ENCODE measurements at places on chromosomes 1 and 21.
A peak's percentile ranks its signal among the peaks of the same experiment; 100 is the strongest.

GRCh38 chr1:85581802-85582686, 1.5 kb downstream of the CCN1 start:
- DNase-seq = no peak

GRCh38 chr1:154463512-154463990, 38.5 kb upstream of the TDRD10 start:
- no peak for DNase-seq

DNA sequence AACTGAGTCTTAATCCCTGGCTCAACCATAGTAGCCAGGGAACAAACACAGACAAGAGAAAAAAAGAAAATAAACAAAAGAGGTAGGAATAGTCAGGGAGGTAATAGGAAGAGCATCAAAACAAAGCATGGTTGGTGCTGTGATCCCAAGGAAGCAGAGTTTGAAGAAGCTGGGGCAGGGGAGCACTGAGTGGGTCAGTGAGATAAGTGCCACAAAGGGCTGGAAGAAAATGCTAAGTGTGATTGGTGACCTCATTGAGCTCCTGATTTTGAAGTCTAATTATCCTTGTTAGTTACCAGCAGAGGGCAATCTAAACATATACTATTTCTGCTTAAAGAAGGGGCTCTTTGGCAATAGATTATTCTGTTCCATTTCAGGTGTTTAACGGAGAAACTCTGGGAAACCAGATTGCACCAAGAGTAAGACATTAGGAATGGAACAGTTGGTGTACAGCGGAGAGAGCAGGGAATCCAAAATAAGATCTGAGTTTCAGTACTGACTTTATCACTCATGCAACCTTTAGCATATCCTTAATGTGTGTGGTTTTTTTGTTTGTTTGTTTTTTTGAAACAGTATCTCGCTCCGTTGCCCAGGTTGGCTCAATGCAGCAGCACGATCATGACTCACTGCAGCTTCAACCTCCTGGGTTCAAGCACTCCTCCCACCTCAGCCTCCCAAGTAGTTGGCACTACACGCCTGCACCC, 30.7 kb upstream of the KIAA1614 start:
- peak; percentile 18 for DNase-seq

- no peak for DNase-seq
These were observed 260.1 kb downstream of the C1orf94 start for GRCh38 chr1:34436836-34437235.

GRCh38 chr1:12657060-12657884, 13.4 kb downstream of the AADACL4 start:
- DNase-seq = no peak

DNA sequence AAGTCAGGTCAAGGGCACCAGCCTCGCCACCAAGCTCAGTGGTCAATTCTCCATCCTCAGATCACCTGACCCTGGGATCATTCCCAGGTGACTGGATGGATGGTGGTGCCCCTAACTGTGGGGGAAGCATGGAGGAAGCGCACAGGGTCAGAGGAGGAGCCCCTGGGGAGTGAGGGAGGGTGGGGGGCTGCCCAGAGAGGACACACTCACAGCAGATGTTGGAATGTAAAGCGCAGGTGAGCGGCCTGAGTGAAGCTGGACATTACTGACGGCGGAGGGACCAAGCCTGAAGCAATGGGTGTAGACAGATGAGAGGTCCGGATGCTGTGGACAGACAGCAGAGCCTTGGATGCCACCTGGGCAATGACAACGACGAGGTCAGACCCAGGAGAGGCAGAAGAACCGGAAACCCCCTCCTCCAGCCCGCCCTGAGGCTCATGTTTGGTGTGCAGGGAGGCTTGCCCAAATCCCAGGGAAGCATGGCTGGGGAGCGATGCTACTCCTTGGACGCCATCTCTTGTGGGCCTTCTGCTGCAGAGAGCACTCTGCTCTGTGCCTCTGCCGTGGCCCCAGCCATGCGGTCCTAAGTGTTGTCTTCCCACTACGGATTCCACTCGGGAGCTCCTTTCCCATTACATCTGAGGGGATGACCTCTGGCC, 5.7 kb upstream of the CPLANE2 start:
- DNase-seq = no peak

DNA sequence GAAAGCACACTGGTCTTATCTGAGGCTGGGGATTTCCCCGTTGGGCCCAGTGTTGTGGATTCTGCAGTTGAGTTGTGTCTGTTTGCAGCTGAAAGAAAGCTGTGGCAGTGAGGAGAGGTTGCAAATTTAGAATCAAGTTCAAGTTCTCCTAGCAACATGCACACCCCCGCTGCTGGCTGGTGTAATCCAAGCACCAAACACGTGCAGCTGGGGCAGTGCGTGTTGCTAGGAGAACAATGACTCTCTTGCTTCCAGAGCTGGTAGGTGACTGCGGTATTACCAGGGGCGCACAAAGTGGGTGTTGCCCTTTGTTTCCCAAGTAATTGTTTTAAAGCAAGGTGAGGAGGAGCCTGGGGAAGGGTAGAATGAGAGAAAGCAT, 91.5 kb downstream of the IER5 start:
- peak; percentile 37 for DNase-seq

- DNase-seq = no peak
These were observed 318.2 kb downstream of the NEGR1 start for GRCh38 chr1:71964188-71964587.

DNA sequence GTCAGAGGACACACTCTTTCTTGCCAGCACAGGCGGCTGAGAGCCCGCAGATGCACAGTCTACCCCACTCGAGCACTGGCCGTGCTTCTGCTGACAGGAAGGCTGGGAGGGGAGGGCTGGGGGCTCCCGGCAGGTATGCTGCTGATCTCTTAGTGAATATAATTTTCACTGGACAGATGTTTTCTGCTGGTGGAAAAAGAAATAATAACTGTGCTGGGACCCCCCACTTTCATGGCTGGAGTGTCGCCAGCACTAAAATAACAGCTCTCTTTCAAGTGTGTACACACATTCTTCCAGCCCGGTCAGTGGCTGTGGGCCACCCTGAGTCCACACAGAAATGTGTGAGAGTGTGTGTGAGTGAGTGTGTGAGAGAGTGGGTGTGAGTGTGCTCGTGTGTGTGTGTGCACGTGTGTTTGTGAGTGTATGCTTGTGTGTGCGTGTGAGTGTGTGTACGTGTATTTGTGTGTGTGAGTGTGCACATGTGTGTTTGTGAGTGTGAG, 167.7 kb upstream of the USP24 start:
- no peak for DNase-seq

GRCh38 chr1:204872262-204872881, 1.7 kb downstream of the NFASC start:
- no peak for DNase-seq

DNA sequence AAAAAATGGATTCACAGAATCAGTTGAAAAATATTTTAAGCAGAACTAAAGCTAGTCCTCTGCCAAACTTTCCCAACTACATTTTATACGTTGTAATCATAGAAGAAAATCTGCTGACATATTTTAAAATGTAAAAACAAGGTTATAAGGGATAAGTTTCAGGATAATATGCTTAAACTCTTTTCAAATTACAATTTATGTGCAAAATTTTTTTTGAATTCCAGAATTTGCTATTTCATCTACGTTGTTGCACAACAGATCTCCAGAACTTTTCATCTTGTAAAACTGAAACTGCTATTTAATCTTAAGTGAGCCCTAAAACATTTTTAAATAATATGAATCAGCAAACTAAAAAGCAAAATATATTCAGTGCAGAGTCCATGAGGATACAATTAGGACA, 5.9 kb downstream of the EDEM3 start:
- DNase-seq = no peak

- DNase-seq = no peak
These were observed 223.4 kb upstream of the DUSP10 start for GRCh38 chr1:221965252-221965651.

DNA sequence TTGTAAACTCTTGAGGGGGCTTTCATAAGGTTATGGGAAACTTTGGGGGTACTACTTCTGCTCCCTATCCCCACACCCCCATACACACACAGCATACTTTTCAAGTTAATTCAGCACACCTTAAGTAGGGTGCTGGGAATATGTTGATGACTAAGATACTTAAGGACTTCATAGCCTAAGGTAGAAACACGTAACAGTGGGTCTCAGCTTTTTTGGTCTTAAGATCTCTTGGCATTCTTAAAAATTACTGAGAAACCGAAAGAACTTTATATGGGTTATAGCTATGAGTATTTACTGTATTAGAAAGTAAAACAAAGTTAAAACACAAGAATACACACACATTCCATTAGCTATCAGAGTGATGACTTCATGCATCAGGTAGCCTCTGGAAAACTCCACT, 2.1 kb downstream of the OTUD3 start:
- DNase-seq = no peak

- no peak for DNase-seq
These were observed 52.8 kb upstream of the USP25 start for GRCh38 chr21:15676935-15677334.

GRCh38 chr1:44068442-44068921, 37.2 kb upstream of the SLC6A9 start:
- DNase-seq = no peak

DNA sequence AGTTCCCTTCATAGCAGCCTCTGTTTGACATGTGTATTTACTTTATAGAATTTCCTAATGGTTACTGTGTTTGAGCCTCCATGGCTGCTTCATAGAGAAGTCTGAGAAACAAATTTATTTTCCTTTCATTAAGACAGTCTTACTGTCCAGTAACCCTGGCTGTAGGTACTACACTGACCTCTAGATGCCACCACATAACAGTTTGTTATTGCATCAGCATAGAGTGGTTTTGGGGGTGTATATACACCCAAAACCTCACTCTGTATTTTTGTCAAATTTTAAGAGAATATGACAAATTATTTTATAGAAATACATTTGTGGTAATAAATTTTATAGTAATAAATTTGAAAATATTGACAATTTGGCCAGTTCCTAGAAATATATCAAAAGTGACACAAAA, 57.3 kb downstream of the OBSCN start:
- DNase-seq = no peak

GRCh38 chr1:182784556-182785171, 4.9 kb upstream of the NPL start:
- no peak for DNase-seq

GRCh38 chr1:211345719-211346118, 19.1 kb downstream of the TRAF5 start:
- DNase-seq = no peak

DNA sequence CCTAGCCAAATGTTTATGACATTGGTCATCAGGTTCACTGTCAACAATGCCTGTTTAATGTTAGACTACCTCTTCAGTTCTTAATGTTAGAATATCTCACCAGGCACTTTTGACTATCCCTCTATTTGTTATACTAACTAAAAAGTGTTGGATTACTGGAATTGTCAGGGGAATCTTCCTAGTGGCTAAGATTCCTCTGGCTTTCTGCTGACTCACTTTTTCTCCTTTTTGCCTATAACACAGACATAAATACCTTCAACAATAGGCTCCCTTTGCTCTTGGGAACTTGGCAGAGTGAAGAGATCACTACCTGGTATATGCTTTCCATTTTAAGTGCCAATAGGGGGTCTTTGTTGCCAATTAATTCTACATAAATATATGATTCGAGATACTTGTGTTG, 68.5 kb downstream of the TMEM200B start:
- DNase-seq = no peak

DNA sequence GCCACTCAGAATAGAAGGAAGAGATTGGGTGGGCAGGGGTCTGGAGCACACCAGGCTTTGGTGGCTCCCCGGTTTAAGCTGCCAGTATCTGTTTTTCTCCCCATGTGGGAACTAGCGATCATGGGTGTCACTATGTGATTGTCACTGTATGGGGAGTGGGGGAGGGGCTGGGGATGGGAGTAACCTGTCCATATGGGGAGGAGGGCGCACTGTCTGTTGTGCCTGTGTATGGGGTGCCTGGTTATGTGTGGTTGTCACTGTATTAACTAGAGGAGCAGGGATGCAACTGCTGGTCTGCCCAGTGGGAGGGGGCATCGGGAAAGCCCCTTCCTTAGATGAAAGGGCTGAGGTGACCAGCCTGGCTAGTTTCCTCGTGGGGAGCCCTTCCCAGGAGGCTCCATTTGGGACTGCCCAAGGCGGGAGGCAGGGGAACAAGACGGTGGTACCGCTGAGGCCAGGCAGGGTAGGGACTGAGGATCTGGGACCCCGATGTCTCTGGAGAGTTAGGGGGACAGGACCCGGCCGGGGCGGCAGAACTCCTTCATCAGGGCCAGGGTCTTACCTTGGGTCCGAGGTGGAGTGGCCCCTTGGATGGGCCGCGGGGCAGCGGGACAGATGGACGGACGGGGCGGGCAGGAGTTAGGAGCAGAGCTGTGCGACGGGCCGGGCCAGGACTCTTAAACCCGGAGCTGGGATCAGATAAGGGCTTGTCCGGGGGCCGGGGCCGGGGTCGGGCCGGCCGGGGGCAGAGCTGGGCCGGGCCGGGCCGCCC, at the start of gene KCNJ10:
KCNJ10 (minus strand) TSS at position 701 of the 772 bp plus-strand sequence. CDS start 27,628 bp downstream, outside the sequence.
- DNase-seq = no peak

DNA sequence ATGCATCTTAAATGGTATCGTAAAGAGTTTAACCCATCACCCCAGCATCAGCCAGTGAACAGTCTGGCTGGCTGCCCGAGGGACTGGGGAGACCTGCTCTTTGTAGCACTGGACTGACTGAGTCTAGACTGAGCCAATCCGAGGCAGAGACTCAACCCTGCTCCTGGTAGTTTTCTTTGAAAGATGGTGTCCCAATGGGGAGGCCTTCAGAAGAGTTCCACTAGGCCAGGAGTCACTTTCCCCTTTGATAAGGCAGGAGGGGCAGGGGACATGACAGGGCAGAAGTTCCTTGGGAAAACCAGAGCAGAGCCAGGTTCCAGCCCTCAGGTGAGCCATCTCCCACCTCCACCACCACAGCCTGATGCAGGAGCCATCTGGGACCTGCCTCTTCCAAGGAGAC, 203.5 kb downstream of the CAMTA1 start:
- DNase-seq = no peak

DNA sequence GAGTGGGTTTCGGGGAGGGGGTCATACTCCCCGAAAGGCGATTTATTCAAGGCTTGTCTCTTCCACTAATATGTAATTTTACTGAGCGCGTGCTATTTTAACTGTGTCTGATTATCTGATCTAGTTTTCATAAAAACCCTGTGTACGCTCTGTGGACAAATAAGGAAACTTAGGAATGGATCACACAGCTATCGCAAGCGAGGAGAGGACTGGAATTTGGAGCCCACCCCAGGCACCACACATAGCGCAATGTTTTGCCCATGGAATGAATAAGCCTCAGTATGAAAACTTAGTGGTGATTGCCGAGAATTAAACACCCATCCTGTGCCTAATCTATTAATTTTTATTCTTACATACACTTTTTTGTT, 9.8 kb upstream of the RAB42 start:
- no peak for DNase-seq

GRCh38 chr1:67818725-67819301, 14.5 kb downstream of the GNG12 start:
- no peak for DNase-seq

DNA sequence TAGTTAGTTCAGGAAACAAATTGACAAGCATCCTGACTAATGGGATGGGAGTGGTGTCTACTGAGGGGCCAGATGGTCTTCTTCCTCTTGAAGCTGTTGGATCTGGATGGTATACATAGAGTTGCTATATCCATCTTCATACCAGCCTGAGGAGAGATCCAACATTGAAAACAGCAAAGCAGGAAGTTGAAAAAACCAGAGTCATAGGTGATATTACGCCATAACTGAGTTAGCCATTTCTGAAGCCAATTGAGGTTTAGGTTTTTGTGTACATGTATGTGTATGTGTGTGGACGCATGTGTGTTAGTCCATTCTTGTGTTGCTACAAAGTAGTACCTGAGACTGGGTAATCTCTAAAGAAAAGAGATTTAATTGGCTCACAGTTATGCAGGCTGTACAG, 2.3 kb upstream of the TSPAN2 start:
- DNase-seq = no peak
